OCI-LY7 (cell line): ENCODE measurements at places on chromosomes 1 and 21.

GRCh38 chr1:98735756-98736155, 74.2 kb downstream of the SNX7 start:
- DNase-seq = no peak

DNA sequence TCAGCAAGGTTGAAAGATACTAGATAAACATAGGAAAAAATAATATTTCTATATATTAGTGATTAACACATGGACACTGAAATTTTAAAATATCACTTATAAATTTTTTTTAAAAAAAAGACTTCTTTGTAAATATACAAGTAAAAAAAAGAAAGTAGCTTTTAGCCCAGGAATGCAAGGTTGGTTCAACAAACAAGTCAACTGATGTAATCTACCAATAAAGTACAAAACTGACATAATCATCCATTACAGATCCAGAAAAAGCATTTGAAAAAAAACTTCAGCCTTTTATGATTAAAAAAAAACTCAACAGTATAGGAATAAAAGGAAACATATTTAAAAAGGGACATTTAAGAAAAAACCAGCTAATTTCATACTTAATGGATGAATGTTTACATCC, 48.4 kb downstream of the TRMT1L start:
- DNase-seq = peak; percentile 4

DNA sequence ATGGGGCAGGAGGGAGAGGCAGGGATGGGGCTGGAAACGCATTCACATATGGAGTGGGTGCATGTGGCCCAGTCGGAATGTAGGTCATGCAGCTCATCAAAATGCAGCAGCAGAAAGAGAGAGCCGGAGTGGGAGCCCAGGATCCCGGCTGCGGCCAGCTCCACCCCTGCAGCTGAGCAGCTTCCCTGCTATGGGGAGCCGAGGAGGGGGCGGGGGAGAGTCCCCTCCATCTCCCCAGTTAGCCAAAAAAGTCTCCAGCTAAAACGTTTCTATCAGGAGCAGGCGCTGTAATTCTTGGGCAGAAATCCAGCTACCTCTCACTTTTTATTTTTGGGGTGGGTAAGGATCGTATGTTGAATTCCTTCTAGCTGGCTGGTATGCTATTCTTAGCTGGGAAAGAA, 39.7 kb downstream of the MRPL37 start:
- DNase-seq = no peak

DNA sequence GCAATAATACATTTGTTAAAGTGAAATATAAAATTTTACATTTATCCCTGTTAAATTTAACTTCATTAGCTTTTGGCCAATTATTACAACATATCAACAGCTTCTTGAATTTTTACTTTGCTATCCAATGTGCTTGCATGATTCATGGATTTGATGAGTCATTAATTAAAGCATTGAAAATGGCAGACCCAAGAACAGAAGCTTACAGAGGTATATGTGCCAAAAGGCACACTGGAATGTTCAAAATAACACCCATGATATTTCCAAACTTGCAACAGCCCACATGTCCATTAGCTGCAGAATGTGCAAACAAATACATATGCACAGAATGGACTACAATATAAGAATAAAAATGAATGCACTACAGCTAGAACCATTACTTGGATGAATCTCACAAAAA, 76.4 kb upstream of the MAN1A2 start:
- DNase-seq = no peak

DNA sequence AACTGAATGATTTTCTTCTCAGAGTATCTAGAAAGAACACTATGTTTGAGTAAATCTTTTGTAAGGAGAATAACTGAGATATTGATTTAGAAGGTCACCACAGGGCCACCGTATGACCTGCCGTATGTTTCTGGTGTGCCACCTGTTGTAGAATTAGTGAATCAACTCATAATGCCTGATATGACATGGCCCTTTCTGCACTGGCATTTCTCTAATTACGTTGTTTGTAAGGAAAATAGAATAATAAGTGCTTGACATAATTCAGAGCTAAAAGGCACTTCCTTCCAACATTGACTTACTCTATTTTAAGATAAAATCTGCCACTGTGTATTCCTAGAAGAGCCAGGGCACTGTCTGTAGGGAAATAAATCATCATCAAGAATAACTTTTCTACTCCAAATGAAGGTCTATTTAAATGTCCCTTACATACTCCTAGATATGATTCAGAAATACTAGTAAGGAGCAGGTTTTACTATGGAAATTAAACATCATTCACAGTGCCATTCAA, 101.7 kb downstream of the PHTF1 start:
- no peak for DNase-seq
